ENCODE measurements at places on chromosomes 11 and 22.

- DNase-seq = peak; percentile 99
Measured at GRCh38 chr11:19374151-19374569, 133.4 kb upstream of the E2F8 start.

DNA sequence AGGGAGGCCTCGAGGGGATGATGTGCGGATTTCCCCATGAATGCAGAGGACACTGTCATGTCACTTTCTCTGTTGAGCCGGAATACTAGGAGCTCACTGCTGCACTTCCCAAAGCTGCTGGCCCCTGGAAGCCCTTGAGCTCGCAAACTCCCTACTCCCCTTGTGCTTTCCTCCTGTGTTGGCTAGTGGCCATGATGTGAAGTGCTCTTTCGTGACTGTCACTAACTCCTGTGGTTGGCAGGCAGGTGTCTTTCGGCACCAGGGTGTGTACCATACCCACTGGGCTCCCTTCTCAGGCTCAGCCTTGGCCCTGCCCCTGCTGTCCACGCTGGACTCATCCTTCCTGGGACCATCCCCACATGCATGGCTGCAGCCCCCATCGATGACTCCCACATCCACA lies 86.2 kb downstream of the BTBD10 start:
- DNase-seq = no peak

DNA sequence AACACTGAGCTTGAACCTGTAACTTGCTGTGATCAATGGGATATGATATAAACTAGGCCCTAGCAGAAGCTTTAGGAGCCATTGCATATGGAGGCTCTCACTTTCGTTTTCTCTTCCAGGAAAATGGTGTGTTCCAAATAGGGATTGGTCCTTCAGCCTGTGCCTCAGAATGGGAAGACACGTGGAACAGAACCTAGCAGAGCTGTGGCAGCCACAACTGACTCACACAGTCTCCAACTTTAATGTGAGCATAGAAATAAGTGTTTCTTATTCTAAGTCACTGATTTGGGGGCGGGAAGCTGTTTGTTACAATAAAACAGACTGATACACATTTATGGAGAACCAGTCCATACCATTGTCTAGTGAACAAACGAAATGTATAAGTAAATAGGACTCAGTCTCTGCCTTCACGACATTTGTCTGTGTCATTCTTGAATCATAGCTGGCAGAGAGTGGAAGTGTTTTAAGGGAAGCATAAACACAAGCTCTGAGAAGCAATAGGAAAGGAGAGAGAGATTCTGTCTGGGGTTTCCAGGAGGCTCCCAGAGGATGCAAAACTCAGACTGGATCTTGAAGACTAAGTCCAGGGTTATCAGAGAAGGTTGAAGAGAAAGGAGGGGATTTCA lies 97.3 kb downstream of the GALNT18 start:
- DNase-seq = no peak

GRCh38 chr22:41780746-41781505 lies 19.6 kb upstream of the CCDC134 start:
- peak; percentile 54 for DNase-seq

GRCh38 chr22:28909375-28909774 lies 26.0 kb downstream of the ZNRF3 start:
- no peak for DNase-seq

DNA sequence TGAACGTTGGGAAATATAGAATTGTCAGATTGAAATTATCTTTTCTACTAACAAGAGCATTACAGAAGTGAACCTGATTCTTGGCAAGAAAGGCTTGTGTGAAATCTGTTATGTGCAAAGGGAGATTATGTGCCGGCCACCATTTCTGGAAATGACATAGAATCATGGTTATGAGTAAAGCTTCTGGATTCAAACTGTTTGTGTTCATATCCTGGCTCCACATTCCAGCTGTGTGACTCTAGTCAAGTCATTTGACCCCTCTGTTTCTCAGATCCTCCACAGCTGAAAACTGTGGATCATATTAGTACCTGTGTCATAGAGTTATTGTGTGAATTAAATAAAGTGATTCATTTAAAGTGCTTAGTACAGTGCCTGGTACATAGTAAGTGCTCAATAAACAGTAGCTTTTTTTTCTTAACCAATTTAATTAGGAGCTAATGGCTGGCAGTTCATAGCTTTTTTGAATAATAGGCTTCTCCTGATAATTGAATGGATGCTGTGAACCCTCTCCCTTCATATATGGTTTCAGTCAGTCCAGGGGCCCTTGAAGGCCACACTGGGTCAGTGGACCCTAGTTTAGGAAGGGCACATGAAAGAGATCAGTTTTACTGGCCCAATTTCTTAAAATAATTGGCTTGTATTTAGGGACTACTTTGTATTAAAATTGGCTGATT lies 34.6 kb downstream of the EHF start:
- DNase-seq = peak; percentile 79

- DNase-seq = no peak
Measured at GRCh38 chr22:48973694-48974041, 854.0 kb downstream of the BRD1 start.

DNA sequence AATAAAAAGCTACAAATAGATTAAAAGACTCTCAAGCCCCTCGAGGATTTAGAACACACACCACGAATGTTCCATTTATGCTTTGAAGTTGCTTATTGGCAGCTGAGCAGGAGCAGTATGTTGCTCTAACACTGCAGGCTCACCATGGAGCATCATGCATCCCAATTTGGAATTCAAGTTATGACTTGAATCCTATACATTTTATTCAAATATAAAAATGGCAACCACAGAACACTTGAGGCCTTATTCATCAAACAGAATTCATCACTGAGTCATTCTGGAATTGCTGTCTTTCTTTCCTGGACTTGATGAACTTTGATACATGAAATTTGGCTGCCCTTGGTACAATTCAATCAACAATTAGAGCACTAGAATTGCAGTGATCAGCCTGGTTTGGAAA lies 24.5 kb upstream of the BLID start:
- DNase-seq = peak; percentile 97

GRCh38 chr11:117484156-117484555 lies 156.5 kb downstream of the CEP164 start:
- no peak for DNase-seq

DNA sequence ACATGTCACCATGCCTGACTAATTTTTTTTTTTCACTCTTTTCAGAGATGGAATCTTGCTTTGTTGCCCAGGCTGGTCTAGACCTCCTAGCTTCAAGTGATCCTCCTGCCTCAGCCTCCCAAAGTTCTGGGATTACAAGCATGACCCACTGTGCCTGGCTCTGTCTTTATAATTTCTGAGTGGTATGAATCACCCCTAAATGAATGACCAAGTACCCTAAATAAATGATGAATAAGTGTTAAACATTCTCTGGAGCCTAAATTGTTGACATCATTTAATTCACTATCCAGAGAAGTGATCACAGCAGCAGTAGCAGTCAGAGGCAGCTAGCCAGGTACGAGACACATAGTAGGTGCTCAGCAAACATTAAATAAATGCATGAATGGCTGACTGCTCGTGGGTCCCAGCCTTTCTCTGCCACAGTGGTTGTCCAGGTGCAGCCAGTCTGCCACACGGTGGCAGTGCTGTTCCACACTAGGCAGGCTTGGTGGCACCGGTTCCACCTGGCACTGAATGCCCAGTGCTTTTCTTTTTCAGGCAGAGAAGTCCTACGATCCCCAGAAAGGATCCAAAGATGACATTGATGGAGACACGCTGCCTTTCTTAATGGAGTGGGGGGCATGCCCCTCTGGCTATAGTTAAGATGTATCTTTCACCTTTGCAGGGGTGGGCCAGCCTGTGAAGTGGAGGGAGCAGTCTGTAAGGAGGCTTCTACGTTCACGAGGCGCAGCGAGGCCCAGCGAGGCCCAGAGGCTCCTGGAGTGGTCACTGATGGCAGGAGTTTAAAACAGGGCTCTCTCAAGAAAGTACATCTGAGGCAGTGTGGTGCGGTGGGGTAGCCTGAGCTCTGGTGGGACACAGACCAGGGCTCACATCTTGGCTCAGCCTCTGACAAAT lies 8.7 kb upstream of the TTC12 start:
- DNase-seq = peak; percentile 45

- DNase-seq = no peak
Measured at GRCh38 chr11:44116234-44116830, 20.9 kb downstream of the EXT2 start.

GRCh38 chr11:128965485-128965884 lies 22.8 kb upstream of the TP53AIP1 start:
- no peak for DNase-seq

- DNase-seq = no peak
Measured at GRCh38 chr11:47538741-47539565, 14.0 kb downstream of the CELF1 start.

- DNase-seq = no peak
Measured at GRCh38 chr22:43356881-43357280, 13.7 kb upstream of the SCUBE1 start.

- no peak for DNase-seq
Measured at GRCh38 chr22:36727110-36727509, 23.6 kb upstream of the CACNG2 start.

DNA sequence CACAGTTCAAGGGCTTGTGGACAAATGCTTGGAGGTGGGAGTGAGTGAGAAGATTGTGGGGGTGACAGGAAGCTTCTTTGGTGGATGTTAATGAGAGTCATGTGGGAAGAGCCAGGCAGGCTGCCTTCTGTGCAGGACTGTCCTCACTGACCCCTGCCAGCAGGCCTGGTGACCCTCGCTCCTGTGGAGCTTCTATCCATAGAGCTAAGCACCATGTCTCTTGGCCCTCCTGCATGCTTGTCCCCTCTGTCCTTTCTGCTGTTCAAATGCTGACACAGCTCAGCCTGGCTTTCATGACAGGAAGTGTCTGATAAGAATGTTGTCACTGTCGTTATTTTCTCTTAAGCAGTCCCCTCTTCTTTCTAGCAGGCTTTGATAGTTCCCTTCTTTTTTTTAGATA lies 37.6 kb downstream of the NAT10 start:
- no peak for DNase-seq

GRCh38 chr11:129825380-129825779 lies 9.7 kb downstream of the TMEM45B start:
- peak; percentile 11 for DNase-seq

- DNase-seq = no peak
Measured at GRCh38 chr11:120959189-120959588, 64.7 kb upstream of the TBCEL start.

- DNase-seq = no peak
Measured at GRCh38 chr11:65116370-65117205, 913 bp downstream of the ZNHIT2 start.

DNA sequence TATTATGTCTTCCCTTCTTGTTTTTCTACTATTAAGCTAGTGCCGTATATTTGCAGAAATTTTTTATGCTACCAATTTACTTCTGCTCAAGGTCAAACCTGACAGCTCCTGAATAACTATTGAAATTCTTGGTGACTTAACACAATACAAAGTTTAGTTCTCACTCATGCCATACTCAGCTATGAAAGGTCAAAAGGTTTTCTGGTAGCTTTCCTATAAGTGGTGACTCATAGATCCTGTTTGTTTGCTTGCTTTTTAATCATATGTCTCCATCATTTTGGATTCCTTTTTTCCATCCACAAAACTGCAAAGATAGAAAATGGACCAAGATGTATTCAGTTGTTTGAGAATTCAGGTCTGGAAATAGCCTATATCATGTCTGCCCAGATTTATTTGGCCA lies 855.8 kb upstream of the LRRC4C start:
- peak; percentile 58 for DNase-seq

All from fibroblast of skin of right quadriceps (primary cell).